NCI-H1048 (cell line): ENCODE measurements at places on chromosomes 16 and 17.
A peak's percentile ranks its signal among the peaks of the same experiment; 100 is the strongest.

- DNase-seq, result no peak
Observed at GRCh38 chr17:74016461-74016860, 187.0 kb upstream of the RPL38 start.

GRCh38 chr16:46845952-46846351 lies 15.0 kb upstream of the C16orf87 start:
- DNase-seq, result no peak

- DNase-seq, result no peak
Observed at GRCh38 chr16:74713325-74713724, 12.7 kb upstream of the MLKL start.

GRCh38 chr16:74936902-74937560 lies 47.9 kb downstream of the WDR59 start:
- DNase-seq, result no peak

- no peak for DNase-seq
Observed at GRCh38 chr17:18314059-18314730, 599 bp downstream of the TOP3A start.

- no peak for DNase-seq
Observed at GRCh38 chr17:49496183-49496866, 1.2 kb downstream of the NGFR start.

GRCh38 chr17:40361925-40362695 lies 2.4 kb downstream of the GJD3 start:
- no peak for DNase-seq

- no peak for DNase-seq
Observed at GRCh38 chr16:23734176-23734893, 20.5 kb upstream of the CHP2 start.

GRCh38 chr17:29591737-29592608 lies 959 bp upstream of the ANKRD13B start:
- DNase-seq, result peak; percentile 71

- DNase-seq, result no peak
Observed at GRCh38 chr17:8555062-8555461, 75.5 kb downstream of the MYH10 start.

DNA sequence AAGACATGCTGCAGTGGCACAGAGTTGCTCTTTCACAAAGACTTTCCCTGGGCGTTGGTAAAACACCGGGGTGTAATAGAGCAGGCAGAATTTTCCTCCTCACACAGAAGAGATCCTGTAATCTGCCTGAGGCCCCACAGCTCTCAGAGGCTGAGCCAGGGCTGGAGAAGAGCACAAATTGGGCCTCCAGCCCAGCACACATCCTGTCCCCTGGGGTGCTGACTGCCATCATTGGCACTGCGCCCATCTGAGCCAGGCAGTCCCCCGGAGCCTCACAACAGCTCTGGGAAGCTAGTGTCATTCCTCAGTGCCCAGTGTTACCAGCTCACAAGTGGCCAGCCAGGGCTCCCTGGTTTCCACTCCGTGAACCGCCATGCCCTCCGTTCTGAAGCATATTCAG lies 119.4 kb downstream of the SOCS1 start:
- no peak for DNase-seq

GRCh38 chr16:56102906-56103305 lies 88.4 kb upstream of the GNAO1 start:
- DNase-seq, result no peak

GRCh38 chr16:15647294-15648014 lies 2.6 kb upstream of the NDE1 start:
- DNase-seq, result no peak

- DNase-seq, result no peak
Observed at GRCh38 chr17:82718986-82719685, 2.6 kb downstream of the FN3KRP start.

GRCh38 chr17:74598346-74599022 lies 6.4 kb upstream of the CD300LD start:
- DNase-seq, result no peak

- no peak for DNase-seq
Observed at GRCh38 chr17:38320482-38320881, 23.3 kb downstream of the GPR179 start.
